Activated T-cell treated with anti-CD3 and anti-CD28 coated beads, Interleukin-2, amount 50 U/mL, for 1 hour (primary cell): ENCODE measurements at places on chromosomes 4 and X.

DNA sequence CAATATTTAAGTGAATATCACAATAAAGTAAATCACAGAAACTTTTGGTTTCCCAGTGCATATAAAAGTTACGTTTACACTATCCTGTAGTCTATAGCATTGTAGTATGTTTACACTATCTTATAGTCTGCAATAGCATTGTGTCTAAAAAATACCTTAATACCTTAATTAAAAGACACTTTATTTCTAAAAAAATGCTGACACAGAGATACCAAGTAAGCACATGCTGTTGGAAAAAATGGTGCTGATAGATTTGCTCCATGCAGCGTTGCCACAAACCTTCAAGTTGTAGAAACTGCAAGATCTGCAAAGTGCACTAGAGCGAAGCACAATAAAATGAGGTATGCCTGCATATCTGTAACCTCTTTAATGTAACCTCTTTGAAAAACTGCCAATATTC lies 847.3 kb downstream of the GLUD2 start:
- no peak for DNase-seq

DNA sequence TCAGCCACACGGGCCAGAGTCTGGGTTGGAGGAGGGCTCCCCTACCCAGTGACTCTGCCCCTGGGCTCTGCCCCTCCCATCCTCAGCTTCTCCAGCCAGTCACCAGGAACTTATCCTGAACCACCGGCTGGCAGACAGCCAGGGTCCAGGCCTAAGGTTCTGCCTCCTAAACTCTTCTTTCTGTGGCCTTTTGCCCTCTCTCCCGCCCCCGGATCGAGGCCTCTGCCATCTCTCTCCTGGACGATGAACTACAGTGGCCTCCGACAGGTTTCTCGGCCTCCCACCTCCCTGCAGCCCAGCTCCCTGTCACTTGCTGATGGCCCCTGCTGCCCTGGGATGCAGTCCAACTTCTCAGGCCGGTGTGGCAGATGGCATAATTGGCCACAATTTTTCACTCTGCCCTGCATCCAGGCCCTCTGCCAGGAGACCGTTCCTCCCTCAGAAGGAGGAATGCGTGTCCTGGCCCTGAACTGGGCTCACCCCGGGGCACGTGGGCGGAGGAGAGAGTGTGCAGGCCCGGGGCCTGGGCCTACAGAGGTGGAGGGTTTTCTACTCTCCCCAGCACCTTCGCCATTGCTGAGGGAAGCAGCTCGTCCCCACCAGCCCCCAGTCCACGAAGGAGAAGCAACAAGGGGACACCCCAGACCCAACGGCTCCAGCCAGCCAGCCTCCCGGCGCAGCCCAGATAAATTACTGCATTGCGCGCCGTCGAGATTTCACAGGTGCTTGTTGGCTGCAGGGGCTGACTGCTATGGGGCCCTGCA lies 81.9 kb upstream of the LRPAP1 start:
- DNase-seq: no peak

- DNase-seq: no peak
These were observed 24.8 kb downstream of the PDGFC start for GRCh38 chr4:156946516-156947424.

DNA sequence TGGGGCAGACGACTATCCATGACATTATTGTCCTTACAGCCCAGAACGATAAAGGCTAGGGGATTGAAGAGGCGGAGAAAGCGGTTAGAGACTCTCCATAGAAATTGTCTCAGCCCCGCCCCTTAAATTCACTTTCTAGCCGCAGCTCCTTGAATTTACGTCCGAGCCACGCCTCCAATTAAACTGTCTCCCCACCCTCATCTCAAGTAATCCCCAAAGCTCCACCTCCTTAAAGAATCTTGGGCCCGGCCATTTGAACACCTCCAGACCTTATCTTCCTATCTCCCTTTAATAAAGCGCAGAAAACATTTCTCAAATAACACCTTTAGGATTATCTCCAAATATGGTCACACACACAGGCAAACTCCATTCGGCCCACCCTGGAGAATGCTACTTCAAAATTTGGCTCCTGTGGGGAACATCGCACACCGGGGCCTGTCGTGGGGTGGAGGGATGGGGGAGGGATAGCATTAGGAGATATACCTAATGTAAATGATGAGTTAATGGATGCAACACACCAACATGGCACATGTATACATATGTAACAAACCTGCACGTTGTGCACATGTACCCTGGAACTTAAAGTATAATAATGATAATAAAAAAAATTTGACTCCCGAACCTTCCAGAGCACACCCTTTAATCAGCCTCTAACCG lies 7.2 kb upstream of the MAGIX start:
- no peak for DNase-seq

GRCh38 chrX:9635368-9635767 lies 130.3 kb downstream of the GPR143 start:
- DNase-seq: no peak

GRCh38 chr4:122826553-122827257 lies at the start of gene FGF2:
FGF2 (plus strand) TSS chr4:122826831; CDS start chr4:122827175, 344 bp downstream.
- peak; percentile 25 for DNase-seq

- DNase-seq: no peak
These were observed 277.3 kb upstream of the KLF3 start for GRCh38 chr4:38386654-38387188.

DNA sequence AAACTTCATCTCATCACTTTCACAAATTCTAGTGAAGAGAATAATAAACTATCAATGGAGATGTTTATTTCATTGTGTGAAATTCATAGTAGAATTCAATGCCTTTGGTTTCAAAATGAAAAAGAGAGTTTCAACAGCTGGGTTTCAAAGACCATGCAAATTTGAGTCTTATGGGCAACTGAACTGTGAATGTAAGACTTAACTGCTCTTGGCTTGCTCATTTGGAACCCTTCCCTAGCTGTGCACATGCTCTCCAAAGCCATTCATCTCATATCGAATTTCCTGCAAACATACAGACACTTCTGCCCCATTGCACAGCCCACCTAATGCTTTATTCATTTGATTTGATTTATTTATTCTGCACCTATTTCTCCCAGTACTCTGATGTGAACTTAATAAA lies 154.5 kb downstream of the GRXCR1 start:
- DNase-seq: no peak

GRCh38 chr4:82419451-82419850 lies 10.8 kb downstream of the HNRNPDL start:
- no peak for DNase-seq

- DNase-seq: no peak
These were observed 6.1 kb downstream of the SPATA18 start for GRCh38 chr4:52057196-52057595.

- no peak for DNase-seq
These were observed 97.8 kb downstream of the DOCK11 start for GRCh38 chrX:118593407-118593806.

GRCh38 chr4:48290146-48290772 lies 20.6 kb upstream of the TEC start:
- DNase-seq: no peak

DNA sequence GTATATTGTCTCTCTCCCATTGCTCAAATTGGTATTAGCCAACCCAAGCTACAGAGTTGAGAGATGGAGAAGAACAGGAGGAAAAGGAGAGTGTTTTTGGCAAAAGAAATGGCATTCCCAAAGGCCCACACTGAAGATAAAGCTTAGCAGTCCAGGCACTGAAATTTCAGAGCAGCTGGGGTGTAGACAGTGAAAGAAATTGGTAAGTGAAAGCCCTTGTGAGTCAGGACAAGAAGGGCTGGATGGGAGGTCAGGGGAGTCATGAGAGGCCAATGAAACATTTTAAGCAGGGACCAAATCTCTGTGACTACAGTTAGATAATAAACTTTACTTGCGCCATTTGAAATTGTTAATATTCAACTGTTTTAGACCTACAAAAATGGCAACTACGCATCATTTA lies 177.7 kb downstream of the ADAMTS3 start:
- no peak for DNase-seq

DNA sequence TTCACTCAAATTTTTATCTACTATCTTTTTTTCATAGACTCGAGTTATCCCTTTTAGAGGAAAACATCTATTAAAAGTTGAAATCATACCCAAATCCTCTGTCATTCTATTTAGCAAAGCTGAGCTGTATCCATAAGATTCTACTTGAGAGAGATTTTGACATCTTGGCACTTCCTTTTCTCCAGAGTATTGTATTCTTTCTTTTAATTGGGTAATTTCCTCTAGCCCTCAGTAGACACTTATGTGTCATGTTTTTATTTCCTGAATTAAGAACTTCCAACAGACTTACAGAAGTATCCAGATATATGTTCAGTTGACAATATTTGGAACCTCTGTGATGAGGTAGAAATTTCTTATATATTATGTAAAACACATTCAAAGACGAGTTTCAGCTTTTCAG lies 201.6 kb upstream of the NR3C2 start:
- DNase-seq: no peak

DNA sequence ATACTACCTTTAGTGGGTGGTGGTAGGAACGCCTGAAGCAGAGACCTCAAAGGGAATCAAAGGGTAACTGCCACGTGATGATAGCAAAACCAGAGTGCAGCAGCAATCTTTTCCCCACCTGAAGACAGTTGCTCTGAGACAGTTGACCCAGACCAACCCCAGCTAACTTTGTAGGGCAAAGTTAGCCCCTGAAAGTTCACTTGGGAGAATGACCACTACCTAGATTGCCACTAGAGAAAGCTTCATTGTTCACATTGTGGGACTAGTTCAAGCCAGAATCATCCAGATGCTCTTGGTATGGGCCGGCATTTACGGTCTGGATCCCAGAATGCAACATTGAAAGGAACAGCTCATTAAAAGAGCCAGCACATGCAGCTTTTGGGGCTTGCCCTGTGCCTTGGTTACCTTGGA lies 4.1 kb downstream of the SEPTIN6 start:
- peak; percentile 43 for DNase-seq

- no peak for DNase-seq
These were observed 66.8 kb downstream of the USP46 start for GRCh38 chr4:52592287-52592686.

DNA sequence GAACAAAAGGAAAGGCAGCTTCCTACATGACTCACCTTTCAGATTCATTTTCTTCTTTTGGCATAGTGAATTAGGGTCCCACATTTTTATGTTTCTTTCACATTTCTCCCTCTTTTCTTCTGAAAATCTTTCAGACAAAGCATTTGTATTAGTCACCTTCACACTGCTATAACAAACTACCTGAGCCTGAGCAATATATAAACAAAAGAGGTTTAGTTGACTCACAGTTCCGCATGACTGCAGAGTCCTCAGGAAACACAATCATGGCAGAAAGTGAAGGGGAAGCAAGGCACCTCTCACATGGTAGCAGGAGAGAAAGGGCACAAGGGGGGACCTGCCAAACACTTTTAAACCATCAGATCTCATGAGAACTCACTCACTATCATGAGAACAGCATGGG lies 36.9 kb downstream of the MAGEA9 start:
- DNase-seq: no peak

- no peak for DNase-seq
These were observed 181.3 kb downstream of the RAB28 start for GRCh38 chr4:13302876-13303275.

DNA sequence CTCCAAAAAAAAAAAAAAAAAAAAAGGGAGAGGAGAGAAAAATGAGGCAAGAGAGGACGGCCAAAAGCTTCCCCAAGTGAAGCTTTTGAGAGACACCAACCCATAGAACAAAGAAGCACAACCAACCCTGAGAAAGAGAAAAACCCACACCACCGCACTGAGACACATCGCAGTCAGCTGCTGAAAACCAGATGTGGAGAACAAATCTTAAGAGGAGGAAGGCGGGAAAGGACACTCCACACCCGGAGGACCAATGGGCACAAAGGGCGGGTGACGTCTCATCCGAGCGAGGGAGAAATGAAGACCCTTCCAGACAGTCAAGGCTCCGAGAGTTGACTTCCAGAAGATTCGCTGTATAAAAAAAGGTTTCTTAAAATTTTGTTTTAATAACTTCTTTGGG lies 112.1 kb downstream of the AFAP1 start:
- no peak for DNase-seq

DNA sequence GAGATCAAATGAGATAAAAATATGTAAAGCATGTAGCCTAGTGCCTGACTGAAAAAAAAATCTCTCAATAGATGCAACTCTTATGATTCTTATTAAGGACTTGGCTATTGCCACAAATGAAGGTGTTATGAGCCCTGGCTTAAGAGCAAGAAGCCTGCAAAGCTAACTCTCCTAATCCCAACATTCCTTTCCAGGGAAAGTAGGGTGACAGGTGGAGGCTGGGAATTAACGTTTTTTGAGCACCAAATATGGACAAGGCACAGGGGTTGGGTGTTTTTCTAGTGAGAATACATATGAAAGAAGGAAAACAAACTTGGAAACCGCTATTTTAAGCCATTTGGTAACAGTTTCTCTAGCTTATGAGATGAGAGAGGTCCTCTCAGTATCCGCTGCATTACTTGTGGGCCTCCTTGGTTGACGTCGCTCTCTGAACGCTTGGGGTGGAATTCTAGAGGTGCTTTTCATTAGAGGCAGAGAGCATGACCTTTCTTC lies 2.4 kb downstream of the RHOH start:
- DNase-seq: peak; percentile 48

DNA sequence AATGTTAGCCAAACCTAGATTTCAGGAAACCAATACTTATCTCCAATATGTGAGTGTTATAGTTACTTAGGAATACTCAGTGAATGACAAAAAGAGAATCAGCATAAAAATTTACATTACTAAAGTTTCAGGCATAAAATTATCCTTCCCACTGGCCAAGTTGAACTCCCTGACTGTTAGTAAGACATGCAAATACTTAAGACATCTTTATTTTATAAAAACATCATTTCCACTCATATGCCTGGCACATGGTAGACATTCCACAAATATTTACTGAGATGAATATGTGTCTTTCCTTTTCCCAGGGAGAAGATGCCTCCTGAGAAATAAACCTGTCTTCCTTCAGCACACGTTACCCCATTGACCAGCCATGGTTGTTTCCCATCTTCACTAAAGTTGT lies 7.3 kb downstream of the VEGFD start:
- DNase-seq: no peak

- DNase-seq: no peak
These were observed 43.3 kb downstream of the CAMK2D start for GRCh38 chr4:113718252-113718651.

- DNase-seq: no peak
These were observed 67.1 kb downstream of the PGRMC2 start for GRCh38 chr4:128220286-128221235.

DNA sequence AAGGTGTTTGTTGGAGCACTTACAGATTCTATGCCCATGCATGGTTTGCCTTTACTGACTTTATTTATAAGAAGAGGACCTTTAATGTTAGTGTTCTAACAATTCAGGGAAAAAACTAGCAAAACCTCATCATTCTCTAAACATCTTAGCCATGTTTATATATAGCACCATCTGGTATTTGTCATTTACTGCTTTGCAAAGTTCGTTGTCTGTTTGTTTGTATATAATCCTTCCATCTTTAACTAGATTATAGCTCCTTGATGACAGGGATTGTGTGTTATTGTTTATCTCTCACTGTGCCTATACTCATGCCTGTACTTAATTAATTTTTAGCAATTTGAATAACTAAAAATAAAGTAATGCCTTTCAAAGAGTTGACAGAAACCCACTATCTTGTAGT lies 170.6 kb upstream of the PACRGL start:
- DNase-seq: no peak
